ENCODE measurements at places on chromosomes 1 and 21. TPM values are rescaled to one million over a fixed set of nuclear protein-coding genes. Genes with fewer than 3 reads are reported as not detected.

GRCh38 chr1:205171369-205171768, 40.1 kb downstream of the DSTYK start:
- no peak for DNase-seq
- H3K27me3 ChIP-seq = no peaks in the 10 kb centered on the region
- no peak overlapping the region for H3K4me3 ChIP-seq
- H3K27ac ChIP-seq = no peak overlapping the region

DNA sequence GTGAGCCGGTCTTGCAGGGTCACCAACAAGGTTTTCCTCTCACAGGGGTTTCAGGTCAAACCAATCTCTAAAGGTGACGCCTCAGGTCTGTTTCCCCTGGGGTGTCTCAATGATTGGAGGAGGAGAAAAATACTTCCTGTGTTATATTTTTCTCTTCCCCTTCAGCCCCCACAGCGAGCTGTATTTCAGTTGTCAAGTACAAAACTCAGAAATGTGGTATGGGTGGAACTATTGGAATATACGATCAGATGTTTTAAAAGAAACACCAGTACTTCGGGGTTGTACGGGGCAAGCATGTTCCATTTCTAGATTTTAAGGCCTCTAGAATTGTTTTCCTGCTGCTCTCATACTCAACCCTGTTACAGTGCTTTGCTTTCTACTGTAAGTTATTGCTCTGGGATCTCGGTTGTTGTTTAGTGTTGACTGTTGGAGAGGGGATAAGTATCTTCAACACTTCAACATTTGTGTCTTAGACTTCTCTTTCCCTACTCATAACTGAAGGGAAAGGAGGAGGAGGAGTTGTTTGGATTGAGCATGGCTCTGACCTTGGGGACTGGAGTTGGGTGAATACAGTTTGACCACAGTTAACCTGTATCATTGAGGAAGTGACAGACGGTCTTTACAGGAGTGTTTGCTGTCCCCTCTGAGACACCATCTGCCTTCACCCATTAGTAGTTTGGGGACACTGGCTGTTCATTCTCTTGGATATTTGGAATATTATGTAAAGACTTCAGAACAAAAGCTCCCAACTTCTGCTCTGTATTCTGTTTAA, 2.0 kb downstream of the MAPKAPK2 start:
- no peak for DNase-seq
- peaks cover 29% of the 10 kb centered on the region for H3K4me1 ChIP-seq
- peak overlapping the region; percentile 99 for H3K27ac ChIP-seq
- peaks cover 6% of the 10 kb centered on the region for H3K27me3 ChIP-seq
- peak overlapping the region; percentile 57 for H3K4me3 ChIP-seq
- no peaks in the 10 kb centered on the region for H3K36me3 ChIP-seq

GRCh38 chr1:86712088-86712860, 7.9 kb downstream of the SH3GLB1 start:
- H3K27ac ChIP-seq = no peak overlapping the region
- H3K4me3 ChIP-seq = no peak overlapping the region
- no peaks in the 10 kb centered on the region for H3K27me3 ChIP-seq
- H3K36me3 ChIP-seq = peaks cover 12% of the 10 kb centered on the region
- H3K4me1 ChIP-seq = peaks cover 5% of the 10 kb centered on the region

- no peaks in the 10 kb centered on the region for H3K27me3 ChIP-seq
- H3K36me3 ChIP-seq = peaks cover 2% of the 10 kb centered on the region
- H3K4me1 ChIP-seq = no peaks in the 10 kb centered on the region
- no peak overlapping the region for H3K27ac ChIP-seq
- no peak overlapping the region for H3K4me3 ChIP-seq
- no peak for DNase-seq
Observed at GRCh38 chr1:109718495-109718894, 6.4 kb downstream of the GSTM5 start.

DNA sequence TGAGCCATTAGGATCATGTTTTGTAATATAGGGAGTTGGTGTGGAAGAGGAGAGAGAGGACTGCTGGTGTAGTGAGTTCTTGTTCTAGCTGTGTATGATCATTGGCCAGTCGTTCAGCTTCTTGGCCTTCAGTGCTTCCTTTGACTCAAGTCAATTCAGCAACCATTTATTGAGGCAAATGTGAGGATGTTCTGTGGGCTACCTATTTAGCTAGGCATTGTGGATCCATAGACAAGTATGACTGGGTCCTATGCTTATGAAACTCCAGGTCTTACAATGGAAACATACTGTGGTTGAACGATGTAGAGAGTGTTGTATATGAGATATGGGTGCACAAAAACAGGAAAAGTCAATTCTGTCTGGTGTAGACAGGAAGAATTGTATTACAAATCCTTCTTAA, 41.7 kb downstream of the NFIA start:
- peaks cover 28% of the 10 kb centered on the region for H3K4me1 ChIP-seq
- no peak for DNase-seq
- H3K36me3 ChIP-seq = no peaks in the 10 kb centered on the region

GRCh38 chr1:219713981-219714381, 101.1 kb upstream of the ZC3H11B start:
- no peak overlapping the region for H3K27ac ChIP-seq
- H3K4me3 ChIP-seq = no peak overlapping the region
- H3K4me1 ChIP-seq = no peaks in the 10 kb centered on the region
- no peaks in the 10 kb centered on the region for H3K27me3 ChIP-seq
- DNase-seq = peak; percentile 25
- no peaks in the 10 kb centered on the region for H3K36me3 ChIP-seq

GRCh38 chr1:39275836-39276507, 71.5 kb downstream of the MACF1 start:
- H3K27me3 ChIP-seq = no peaks in the 10 kb centered on the region
- H3K36me3 ChIP-seq = peaks cover 4% of the 10 kb centered on the region
- H3K27ac ChIP-seq = no peak overlapping the region
- no peak for DNase-seq
- no peak overlapping the region for H3K4me3 ChIP-seq

DNA sequence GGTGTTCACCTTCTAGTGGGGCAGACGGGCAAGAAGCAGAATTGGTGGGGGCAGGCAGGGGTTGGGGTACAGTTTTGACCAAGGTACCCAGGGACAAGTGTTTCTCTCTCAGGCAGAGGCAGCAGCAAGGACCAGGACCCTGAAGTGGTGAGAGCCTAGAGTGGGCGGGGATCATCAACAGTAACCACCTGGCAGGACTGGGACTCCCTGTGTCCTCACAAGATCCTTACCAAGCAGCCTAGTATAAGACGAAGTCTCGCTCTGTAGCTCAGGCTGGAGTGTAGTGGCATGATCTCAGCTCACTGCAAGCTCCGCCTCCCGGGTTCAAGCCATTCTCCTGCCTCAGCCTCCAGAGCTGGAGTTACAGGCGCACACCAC, 3.2 kb upstream of the NADK start:
- no peak overlapping the region for H3K4me3 ChIP-seq
- no peaks in the 10 kb centered on the region for H3K27me3 ChIP-seq
- H3K4me1 ChIP-seq = peaks cover 6% of the 10 kb centered on the region
- no peak for DNase-seq
- peaks cover 6% of the 10 kb centered on the region for H3K36me3 ChIP-seq

DNA sequence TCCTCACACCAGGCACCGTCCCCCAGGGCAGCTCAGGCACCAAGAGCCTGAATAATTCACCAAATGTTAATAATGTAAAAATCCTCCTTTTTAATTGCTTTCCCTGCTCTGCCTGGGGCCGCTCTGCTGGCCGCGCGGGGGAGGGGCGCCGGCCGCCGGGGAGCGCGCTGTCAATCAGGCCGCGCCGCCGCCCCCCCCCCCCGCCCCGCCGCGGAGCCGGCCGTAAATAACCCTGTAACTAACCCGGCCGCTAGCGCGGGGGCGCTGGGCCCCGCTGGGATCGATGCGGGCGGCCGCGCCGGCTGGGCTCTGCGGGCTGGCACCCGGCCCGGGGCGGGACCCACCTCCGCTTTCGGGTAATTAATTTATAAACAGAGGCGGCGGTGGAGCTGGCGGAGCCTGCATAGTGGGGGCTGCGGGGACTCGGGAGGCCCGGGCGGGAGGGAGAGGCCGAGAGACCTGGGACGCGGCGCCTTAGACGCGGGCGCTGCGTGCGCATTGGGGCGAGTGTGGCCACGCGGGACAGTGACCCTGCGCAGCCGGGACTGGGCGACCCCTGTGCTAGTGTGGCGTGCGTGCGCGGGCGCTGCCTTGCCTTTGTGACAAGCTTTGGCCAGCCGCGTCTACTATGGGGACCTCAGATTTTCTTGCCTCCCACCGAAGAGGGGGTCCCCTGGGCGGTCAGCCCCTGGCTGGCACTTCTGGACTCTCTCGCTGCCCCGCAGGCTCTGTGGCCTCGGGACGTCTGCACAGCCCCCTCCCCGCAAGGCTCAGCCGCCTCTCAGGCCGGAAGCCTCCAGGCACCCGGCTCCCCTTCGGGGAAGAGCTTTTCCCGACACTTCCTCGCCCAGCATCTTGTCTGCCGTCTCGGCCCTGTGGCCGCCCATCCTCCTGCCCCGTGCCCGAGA, 16.6 kb downstream of the SAMD11 start:
- DNase-seq = peak; percentile 95
- H3K36me3 ChIP-seq = no peaks in the 10 kb centered on the region
- H3K27me3 ChIP-seq = peaks cover 5% of the 10 kb centered on the region
- H3K27ac ChIP-seq = peak overlapping the region; percentile 34

DNA sequence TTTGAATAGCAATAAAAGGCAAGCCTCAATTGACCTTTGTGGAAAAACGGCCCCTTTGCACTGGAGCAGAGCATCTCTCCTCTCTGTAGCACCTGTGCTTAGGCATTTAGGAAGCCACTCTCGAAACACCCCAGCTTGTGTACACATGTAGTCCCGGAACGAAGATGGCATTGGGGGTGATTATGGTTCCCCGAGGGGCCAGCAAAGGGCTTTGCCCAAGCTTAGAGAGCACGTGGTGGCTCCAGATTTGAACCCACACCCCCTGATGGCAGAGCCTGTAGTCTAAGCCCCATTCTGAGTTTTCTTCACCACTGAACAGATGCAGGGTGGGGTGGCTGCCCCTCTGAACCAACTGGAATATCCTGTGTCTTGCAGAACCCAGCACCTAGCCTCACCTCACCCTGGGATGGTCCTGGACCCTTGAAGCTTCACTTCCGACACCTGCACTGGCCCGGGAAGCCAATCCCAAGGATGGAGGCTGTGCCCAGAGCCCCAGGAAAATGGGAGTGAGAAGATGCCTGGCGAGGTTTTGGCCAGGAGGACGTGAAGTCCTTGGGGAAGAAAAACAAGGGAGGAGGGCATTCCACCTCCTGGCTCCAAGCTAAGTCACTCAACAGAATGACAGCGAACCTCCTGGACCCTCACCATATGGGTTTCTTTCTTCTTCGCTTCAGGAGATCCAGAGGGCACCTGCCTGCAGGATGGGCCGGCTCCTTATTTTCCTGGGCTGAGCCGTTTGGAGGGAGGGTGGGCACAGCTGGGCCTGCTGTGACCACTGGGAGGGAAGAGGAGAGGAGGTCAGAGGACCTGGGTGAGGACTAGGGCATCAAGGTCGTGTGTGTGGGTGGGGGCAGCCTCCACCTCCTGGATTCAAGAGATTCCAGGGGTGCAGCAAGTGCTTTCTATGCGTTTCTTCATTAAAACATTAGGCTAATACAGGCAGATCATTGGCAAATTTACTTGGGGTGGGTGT, 37.7 kb downstream of the IGFN1 start:
- no peak overlapping the region for H3K4me3 ChIP-seq
- no peaks in the 10 kb centered on the region for H3K36me3 ChIP-seq
- H3K4me1 ChIP-seq = no peaks in the 10 kb centered on the region

DNA sequence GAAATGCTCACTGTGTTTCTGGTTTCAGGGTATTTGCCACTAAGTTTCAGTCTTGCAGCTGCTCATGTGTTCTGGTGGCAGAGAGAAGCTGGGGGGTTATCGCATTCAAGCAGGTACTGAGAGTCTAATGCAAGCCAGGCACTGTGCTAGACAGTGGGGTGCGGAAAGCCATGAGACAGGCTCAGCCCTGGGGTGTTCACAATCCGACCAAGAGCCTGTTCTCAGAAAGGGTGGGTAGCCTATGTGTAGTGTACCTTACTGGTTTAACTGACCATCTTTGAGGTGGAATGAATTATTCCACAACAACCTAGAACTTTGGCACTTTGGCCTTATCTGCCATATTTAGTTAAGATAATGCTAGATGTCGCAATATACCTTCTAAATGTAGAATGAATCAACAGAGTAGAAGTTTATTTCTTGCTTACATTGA, 55.3 kb upstream of the ROR1 start:
- no peak for DNase-seq
- H3K27me3 ChIP-seq = no peaks in the 10 kb centered on the region
- H3K27ac ChIP-seq = no peak overlapping the region
- H3K36me3 ChIP-seq = no peaks in the 10 kb centered on the region
- H3K4me3 ChIP-seq = no peak overlapping the region

Gene FAM151A
- not detected for total RNA-seq

Gene PANK4
- total RNA-seq = 24.5 TPM

Gene BARHL2
- total RNA-seq = not detected

Gene OR2L8
- total RNA-seq = not detected

Gene TMEM125
- total RNA-seq = 228 TPM

Gene HSPB7
- total RNA-seq = 2.4 TPM

Gene TUT4
- 142 TPM for total RNA-seq

Gene SAMD11
- 7.8 TPM for total RNA-seq

Gene ITGB3BP
- total RNA-seq = 31.1 TPM

Gene MYOC
- 1.8 TPM for total RNA-seq

Gene MYOG
- total RNA-seq = not detected

Gene GPR153
- total RNA-seq = 17.0 TPM
